ENCODE measurements at places on chromosomes 12 and 14.

- no peak for DNase-seq
Observed at GRCh38 chr12:4386801-4387200, 7.3 kb upstream of the FGF23 start.

- peak; percentile 74 for DNase-seq
Observed at GRCh38 chr14:103141117-103141796, 18.0 kb downstream of the TNFAIP2 start.

- DNase-seq: no peak
Observed at GRCh38 chr14:70722418-70722817, 80.7 kb downstream of the TTC9 start.

GRCh38 chr12:6957741-6958608, 6.8 kb downstream of the PTPN6 start:
- no peak for DNase-seq

DNA sequence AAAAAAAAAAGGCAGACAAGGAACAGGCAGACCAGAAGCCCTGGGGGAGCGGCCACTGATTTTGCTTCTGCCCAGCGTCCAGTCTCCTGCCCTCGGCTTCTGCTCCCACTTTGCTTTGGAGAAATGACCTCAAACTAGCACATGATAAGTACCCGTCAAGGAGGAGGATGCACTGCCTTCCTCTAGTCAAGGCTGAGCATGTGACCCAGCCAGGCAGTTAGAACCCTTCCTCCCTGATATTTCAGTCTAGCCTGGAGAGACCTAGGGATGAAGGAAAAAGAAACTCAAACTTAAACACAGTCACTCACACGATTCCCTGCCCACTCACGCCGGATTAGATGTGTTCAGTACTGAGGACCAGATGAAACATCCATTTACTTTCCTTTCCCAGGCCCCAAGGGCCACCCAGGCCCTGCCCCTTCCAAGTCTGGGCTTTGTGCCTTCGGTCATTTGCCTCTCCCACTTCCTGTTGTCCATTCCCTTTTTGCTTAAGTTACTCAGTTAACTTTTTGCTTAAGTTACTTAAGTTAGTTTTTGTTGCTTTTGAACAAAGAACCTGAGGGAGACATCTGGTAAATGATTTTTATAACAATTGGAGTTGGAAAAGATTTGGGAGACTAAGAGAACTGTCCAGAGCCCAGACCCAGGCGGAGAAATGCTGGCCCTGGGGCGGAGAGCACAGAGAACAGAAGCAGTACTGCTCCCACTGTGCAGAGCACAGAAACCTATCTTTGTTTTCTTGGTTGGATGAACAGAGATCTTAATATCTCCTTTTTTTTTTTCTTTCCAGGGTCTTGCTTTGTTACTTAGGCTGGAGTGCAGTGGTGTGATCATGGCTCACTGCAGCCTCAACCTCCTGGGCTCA, 23.0 kb upstream of the TTC7B start:
- no peak for DNase-seq

GRCh38 chr12:68109444-68110217, 49.9 kb downstream of the IFNG start:
- no peak for DNase-seq

DNA sequence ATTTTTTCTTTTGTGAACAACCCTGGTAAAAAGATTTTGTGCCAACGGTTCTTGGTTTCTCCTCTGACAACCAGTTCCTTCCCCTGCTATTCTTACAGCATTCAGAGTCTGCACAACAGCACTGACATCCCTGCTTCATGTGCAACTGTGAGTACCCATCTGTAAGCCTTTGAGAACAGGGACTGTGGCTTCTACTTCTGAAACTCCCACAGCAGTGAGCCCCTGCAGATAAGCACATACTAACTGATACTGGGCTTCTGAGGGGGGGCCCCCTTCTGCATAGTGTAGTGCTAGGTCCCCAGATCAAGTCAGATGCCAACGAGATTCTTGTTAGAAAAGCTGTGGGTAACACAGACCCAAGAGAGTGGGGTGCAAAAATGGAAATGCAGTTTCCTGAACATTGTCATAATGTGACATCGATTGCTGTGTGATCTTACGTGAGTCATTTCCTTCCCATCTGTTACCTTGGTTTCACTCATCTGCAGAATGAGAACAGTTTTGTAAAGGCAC, 11.1 kb upstream of the NINJ2 start:
- no peak for DNase-seq

DNA sequence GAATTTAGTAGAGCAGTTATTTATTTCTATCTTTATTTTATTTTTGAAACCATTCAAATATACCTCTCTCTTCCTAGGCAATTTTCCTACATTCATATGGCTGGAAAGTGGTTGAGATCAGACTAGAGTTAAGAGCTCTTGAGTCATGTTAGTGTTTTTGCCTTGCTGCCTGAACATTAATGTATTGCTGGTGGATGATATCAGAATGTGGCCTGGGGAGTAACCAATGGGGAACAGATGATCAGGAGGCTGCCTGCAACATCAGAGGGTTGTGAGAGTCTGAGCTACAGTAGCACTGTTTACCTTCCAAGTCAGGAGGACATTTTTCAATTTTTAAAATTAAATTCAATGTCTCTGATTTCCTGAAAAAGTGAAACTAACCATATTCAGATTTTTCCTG, 166.3 kb upstream of the TRHDE start:
- no peak for DNase-seq

DNA sequence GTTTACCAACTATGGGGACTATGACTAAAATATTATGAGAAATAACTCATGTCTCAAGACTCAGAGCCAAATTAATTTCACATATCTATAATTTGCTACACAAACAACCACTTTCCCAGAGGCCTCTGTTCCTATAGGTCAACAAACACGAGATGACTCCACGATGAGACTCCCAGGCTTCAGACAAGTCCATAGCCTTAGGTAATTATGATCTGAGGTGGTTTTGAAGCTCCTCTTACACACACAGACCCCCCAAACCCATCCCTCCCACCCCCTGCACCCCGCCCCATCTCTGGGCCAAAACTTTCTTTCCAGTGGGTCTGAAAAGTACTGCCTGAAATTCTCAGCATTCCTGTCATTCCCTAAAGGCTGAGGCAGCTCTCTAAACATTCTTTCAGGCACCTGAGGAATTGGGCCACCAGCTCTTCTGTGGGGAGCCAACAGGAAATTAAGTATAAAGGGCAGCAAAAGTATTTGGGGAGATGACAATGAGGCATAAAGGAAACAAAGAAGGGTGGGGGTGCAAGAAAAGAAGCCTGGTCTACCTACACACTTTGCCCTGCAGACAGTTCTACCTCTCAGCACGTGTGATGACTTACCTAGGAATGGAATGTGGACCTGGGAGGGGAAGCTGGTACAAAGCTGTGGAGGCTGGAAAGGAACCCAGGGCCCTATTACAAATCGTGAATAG, 143.6 kb downstream of the PAWR start:
- DNase-seq: no peak

- DNase-seq: no peak
Observed at GRCh38 chr14:104687601-104688504, 1.6 kb upstream of the INF2 start.

Data from D721Med (cell line).